ENCODE measurements at places on chromosomes 4 and X.

DNA sequence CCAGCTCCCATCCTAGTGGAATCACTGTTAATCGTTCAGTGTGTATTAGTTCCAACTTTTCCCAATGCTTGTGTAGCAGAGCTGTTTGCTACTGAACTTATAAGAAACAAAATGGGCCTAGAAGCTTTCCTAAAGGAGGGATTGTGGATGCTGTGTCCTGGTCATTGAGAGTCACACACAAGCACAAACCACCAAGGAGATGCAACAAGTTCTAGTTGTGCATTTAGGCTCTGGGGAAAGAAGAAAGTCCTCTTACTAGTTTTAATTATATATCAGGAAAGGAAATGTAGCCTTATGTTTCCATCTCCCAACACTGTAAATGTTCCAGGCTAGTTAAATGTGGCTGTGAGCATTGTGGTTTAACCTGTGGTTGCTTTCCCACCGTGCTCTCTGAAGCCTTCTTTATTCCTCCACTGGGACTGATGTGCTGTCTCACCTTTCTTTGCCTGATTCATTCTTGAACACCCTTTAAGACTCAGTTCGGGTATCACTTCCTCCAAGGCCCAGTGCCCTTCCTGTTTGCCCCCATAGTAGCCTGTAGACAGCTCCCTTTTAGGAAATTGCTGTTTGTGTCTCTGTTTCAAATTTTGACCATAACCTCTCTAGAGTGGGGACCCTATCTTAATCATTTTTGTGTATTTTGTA is 34.3 kb downstream of the ATP10D start:
- DNase-seq: no peak

GRCh38 chrX:13265111-13265510 is 54.7 kb downstream of the ATXN3L start:
- DNase-seq: no peak

DNA sequence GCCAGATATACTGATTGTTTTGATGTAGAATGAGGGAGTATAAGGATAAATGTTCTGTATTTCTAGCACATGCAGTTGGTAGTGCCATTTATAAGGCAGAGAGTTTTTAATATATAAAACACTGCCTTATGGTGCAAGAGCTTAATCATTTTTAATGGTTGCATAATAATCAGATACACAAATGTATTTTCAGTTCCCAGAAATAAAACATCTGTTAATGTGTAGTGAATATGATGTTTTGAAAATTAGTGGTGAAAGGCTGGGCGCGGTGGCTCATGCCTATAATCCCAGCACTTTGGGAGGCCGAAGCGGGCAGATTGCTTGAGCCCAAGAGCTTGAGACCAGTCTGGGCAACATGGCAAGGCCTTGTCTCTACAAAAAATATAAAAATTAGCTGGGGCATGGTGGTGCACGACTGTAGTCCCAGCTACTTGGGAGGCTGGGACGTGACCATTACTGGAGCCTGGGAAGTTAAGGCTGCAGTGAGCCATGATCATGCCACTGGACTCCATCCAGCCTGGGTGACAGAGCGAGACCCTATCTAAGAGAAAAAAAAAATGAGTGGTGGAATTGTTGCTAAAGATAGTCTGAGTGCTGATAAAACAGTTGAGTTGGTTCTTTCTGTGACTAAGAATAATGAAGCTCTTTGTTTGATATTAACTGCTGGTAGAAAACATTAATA is 29.3 kb downstream of the CLCN3 start:
- no peak for DNase-seq

DNA sequence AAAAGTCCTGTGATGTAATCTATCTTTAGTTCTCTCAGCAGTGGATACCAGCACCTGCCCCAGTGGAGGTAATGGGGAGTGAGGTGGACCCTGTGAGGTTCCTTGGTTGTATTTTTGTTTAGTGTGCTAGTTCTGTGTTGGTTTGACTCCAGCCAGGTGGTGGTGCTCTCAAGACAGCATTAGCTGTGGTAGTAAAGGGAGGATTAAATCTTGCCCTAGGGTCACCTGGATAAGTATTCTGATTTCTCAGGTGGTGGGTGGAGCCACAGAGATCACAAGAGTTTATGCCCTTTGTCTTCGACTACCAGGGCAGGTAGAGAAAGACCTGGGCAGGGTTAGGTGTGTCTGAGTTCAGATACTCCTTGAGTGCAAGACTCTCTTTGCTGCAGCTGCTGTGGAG is 176.3 kb upstream of the EDA2R start:
- no peak for DNase-seq

DNA sequence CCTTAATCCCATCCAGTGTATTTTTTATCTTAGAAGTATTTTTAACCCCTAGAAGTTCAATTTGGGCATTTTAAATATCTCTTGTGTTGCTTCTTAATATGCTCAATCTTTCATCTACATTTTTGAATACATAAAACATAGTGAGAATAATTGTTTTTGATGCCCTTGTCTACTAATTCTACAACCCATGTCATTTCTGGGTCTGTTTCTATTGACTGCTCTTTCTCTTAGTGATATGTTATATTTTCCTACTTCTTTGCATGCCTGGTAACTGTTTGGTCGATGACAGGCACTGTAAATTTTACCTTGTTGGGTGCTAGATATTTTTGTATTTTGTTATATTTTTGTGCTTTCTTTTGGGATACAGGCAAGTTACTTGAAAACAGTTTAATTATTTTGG is 56.3 kb downstream of the CYTL1 start:
- DNase-seq: no peak

DNA sequence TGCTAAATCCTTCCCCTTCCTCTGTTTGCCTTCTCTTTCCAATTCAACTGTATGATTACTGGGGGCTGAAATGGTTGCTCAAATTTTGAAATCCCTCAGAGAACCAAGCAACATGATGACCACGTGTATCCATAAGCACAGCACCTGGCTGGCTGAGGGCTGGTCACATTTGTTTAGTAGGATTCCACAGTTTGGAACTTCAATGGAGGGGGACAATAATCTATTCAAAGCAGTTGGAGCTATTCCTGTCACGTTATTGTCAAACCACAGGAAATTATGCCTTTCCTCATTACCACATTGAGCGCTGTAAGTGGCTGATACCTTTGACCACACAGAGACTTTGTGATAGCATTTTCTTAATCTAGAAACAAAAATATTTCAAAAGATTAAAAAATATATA is 7.0 kb downstream of the TMSB4X start:
- DNase-seq: no peak

- no peak for DNase-seq
Observed at GRCh38 chr4:89535251-89535650, 227.7 kb upstream of the GPRIN3 start.

- no peak for DNase-seq
Observed at GRCh38 chrX:130086447-130087206, 23.7 kb downstream of the ELF4 start.

- no peak for DNase-seq
Observed at GRCh38 chrX:2261831-2262667, 238.7 kb downstream of the DHRSX start.

DNA sequence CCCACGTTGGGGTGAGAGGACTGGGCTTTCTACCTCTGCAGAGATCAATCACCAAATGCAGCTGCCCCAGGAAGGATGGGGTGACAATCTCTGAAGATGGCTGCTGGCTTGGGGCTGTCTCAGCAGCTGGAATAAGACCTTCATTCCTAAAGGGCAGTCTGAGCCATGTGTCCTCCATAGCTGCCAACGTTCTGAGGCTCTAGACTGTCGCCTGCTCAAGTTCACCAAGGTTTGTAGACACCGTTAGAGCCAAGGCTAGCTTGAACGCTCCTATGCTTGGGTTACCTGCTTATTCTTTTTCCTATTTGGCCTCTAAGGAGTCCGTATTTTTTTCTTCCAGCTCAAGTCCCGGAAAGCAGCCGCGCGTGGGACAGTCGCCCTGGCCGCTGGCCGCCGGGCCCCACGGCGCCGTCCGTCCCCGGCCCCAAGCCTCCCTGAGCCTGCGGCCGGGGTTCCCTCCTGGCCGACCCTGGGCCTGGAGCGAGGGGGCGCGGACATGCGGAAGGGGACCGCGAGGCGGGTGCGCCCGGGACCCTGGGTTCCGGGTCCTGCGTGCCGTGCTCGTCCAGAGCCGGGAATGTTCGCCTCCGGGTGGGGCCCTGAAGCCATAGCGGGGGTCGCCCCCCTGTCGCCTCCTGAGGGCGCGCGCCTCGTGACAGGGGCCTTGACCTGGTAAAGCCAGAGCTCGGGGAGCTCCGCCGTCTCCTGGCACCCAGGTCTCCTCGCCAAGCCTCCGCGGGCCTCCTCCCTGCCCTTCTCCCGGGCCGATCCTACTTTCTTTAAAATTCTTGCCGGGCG is 23.3 kb downstream of the MRFAP1 start:
- DNase-seq: no peak

GRCh38 chr4:93368968-93369367 is 459.6 kb upstream of the ATOH1 start:
- no peak for DNase-seq

GRCh38 chr4:125316401-125316790 is 1.6 kb downstream of the FAT4 start:
- DNase-seq: no peak

- no peak for DNase-seq
Observed at GRCh38 chr4:150007512-150007911, 70.7 kb upstream of the DCLK2 start.

All from NCI-H2081 treated with DMSO at 0.1 percent for 48 hours (cell line).